ENCODE measurements at places on chromosomes 4 and X.

DNA sequence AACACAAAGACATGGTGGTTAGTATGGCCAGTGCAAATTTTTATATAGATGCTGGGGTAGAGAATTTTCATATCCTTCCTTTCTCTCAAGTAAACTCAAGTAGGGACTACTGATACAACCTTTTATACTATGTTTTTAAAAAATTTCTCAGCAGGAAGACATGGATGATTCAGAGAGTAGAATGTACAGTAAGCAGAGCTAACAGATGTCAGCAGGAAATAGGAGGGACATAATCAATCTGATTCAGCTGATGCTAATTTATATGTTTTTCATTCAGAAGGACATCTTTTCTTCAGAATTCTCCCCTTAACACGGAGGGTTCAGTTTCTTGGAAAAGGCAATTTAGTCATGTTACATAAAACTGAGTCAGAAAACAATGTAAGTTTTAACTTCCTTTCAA, 95.4 kb downstream of the GRIA2 start:
- no peak for DNase-seq

- no peak for DNase-seq
These were observed 198.4 kb upstream of the SFRP2 start for GRCh38 chr4:153987291-153987690.

DNA sequence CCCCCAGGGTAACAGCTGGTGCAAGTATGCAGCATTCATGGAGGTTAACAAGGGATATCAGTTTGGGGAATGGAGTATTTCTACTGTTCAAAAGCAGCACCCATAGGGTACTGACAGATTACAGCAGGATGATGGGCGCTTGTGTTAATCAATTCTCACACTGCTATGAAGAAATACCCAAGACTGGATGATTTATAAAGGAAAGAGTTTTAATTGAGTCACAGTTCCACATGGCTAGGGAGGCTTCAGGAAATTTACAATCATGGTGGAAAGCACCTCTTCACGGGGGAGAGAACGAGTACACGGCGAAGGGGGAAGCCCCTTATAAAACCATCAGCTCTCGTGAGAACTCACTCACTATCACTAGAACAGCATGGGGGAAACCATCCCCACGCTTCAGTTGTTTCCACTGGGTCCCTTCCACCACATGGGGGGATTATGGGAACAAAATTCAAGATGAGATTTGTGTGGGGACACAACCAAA, 64.1 kb downstream of the TNIP2 start:
- no peak for DNase-seq

- no peak for DNase-seq
These were observed 21.5 kb downstream of the JADE1 start for GRCh38 chr4:128830906-128831503.

- DNase-seq, result no peak
These were observed 199.9 kb downstream of the CXXC4 start for GRCh38 chr4:104294811-104295210.

DNA sequence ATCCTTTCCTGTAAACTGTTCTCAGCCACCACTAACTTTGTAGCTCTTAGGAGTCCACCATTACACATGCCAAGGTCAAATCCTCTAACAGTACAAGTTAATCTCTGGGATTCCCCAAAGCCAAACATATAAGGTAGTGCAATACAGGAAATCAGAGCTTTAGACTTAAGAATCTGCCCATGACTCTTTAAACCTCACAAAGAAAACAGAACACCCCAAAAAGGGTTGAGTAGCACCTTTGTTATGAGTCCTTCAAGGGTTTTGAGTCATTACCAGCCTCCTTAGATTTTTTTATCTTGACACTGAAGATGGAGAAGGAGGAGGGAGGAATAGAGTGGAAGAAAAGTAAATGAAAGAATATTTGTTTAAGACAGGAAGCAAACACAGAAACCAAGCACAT, 243.9 kb upstream of the SPANXN1 start:
- no peak for DNase-seq

GRCh38 chr4:188025476-188025875, 29.9 kb downstream of the ZFP42 start:
- DNase-seq, result no peak

DNA sequence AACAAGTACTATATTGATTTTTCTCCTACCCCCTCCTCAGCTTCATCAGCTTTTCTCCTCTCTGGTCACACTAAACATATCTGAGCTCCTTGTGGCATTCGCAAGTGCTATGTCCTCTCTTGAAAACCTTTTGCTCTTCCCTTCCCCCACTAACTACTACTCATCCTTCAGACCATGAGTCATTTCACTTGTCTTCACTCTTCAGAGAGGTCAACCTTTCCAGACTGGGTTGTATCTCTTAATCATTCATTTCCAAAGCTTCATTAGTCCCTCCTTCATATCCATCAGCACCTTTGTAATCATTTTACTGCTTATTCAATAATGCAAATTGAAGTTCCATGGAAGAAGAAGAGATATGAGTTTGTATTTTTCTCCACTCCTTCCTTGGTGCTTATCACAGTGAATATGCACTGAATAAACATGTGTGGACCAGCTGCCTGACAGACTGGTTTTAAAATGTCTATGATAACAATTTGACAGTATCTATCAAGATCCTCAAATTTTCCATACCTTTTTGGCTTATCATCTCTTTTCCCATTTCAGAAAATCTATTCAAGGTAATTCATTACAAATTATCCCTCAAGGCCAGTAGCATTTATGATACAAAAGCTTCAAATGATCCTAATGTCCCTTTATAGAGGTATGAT, 28.4 kb downstream of the DDX60L start:
- no peak for DNase-seq

DNA sequence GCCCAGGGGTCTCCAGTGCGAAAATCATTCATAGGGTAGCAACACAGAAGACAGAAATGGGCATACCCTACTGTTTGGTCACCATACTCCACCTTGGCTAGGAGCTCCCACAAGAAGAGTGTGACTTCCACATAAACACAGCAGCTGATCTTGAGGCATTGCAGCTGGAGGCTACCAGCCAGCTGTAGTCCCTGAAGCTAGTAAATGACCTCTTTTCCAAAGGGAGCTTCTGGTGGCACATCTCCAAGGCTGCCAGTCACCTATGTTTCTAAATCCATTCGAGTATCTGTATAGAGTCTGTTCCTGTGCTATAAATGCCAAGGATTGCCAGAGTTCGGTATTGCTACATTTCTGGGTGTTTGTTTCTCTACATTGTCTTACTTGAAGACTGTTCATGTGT, 21.3 kb upstream of the PNPLA4 start:
- DNase-seq, result no peak

DNA sequence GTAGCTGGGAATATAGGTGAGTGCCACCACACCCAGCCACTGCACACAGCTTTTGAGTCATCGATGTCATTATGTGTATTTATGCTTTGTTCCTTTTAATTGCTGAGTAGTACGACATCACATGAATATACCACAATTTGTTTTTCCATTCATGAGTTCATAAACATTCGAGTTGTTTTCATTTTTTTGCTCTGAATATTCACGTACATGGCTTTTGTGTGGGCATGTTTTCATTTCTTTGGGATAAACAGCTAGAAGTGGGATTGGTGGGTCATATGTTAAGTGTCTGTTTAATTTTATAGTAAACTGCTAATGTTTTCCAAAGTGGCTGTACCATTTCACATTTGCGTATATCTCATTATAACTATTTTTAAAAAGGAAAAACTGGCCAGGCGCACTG, 45.1 kb upstream of the KDR start:
- no peak for DNase-seq

- no peak for DNase-seq
These were observed 562.3 kb upstream of the DIPK2B start for GRCh38 chrX:45762699-45763647.

DNA sequence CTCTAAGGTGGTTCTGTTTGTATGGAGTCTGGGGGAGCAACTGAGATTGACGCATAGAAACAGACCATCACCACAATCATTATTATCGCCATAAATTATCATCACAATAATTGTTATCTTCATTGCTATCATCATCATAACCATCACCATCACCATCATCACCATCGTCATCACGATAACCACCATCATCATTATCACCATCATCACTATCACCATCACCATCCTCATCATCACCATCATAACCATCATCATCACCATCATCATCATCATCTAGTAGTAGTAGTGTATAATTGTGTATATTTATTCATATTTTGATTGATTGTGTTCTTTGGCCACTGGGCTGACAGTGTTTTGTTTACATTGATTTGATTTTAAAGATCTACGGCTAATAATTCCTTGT, 95.7 kb downstream of the NLGN4X start:
- DNase-seq, result no peak

DNA sequence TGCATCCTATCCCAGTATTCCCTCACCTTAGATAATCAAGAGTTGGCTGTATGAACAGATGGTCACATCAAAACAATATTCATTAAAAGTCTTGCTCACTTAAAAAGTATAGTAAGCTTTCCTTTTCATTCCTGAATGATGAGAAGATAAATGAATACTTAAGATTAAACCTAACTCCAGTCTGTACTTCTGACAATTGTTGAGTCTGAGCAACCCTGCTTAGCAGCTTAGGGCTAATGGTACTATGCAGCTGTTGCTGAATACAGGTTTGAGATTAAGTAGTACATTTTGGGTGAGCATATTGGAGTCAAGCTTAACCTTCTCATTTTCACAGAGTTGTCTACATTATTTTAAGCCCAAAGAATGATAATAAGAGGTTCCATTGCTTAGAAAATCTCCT, 121.7 kb upstream of the ETNPPL start:
- no peak for DNase-seq

GRCh38 chr4:53706422-53707032, 115.2 kb upstream of the LNX1 start:
- no peak for DNase-seq

DNA sequence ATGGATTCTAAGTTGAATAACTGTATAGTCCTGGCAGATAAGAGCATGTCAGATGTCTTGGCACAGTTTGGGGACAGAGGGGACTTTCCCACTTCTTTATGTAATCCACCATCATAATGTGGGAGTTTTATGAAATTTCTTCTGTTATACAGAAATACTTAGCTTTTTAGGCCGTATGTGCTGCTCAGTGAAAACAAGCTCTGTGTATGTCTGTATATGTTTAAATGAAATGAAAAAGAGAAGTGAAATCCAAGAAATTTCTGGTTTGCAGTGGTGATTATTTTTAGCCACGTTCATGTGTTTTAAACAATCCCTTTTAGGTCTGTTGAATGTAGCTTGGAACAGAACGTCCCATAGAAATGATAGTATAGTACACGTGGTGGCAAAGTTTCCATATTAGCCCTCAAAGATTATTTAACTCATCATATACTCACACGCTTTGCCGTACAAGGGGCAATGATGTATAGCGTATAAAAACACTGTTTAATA, 41.0 kb downstream of the GAB1 start:
- no peak for DNase-seq

DNA sequence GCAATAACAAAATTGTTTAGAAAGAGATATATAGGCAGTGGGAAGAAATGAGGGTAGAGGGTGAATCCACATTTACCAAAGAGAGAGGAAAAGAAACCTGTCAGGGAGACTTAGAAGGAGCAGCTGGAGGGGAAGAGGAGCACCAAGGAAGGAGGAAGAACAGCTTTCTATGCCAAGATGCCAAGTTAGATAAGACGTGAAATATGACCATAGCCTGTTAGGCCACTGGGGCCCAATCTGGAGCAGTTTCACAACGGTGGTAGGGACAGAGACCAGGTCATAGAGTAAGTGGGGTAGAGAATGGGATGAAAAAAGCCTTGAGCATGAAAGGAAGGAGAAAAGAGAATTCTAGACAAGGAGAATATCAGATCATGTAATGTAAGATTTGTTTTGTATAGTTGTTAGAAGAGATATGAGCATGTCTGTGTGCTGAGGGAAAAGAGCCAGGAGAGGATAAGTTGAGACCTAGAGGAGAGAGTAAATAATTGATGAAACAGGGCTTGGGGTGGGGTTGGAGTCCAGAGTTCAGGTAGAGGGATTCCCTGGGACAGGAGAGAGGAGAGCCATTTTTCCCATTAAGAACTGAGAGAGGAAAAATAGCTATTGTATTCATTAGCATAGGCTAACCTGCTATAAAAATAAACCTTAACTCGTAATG, 4.4 kb upstream of the SOWAHB start:
- DNase-seq, result no peak

DNA sequence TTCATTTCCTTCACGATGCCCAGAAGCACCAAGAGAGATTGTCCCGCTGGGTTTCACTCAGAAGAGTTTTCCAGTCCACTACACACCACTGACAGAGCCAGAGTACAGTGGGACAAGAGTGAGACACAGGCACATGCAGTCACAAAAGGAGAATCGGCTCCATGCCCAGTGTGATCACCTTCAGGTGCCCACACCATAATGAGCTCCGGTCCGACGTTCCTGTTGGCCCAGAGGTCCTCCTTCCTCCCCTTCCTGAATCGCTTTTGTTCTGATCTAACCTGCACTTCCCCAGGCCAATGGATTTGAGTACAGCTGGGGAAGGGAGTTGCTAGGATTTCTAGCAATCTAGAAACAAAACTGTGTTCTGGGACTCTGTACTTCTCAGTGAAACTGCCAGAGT, 4.6 kb upstream of the CHRNA9 start:
- DNase-seq, result no peak

DNA sequence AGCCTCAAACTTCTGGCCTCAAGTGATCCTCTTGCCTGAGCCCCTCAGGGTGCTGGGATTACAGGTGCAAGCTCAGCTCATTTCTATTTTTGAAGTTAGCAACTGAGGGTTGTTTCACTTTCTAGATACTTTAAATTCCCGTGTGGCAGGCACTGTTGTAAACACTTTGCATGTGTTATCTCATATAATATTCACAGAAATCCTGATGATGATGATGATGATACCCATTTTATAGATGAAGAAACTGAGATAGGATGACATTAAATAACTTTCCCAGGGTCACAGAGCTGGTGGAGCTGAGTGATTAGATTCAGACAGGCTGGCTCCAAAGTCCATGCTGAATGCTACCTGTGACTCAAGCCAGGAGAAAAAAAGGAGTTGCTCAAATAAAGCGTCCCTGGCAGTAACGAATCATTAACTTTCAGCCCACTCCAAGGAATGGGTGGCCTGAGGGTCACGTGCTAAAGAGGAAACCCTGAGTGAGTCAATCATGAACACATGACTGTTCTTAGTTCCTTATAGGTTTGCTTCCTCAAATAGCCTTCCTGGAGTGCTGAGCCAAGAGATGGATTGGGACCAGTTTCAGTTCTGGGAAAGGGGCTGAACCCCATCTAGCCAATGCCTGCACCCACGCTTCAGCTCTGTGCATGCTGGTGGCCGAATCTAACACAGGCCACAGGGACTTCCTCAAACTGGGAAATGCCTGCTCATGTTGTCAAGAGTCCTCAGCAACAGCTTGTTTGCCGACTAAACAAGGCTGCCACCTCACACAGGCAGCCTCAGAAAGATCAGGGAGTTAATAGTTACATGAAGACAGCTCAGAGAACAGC, 52.8 kb downstream of the RBM47 start:
- DNase-seq, result no peak

Measured in central memory CD8-positive, alpha-beta T cell (primary cell).